Fibroblast of mammary gland (primary cell): ENCODE measurements at places on chromosomes 16 and 17.

- DNase-seq, result no peak
Observed at GRCh38 chr17:43040655-43041054, 15.6 kb downstream of the RND2 start.

- DNase-seq, result no peak
Observed at GRCh38 chr16:84042879-84043485, 387 bp upstream of the SLC38A8 start.

GRCh38 chr16:85037050-85037410, 9.4 kb downstream of the KIAA0513 start:
- DNase-seq, result peak; percentile 97

GRCh38 chr17:60305141-60305540, 86.8 kb downstream of the USP32 start:
- DNase-seq, result no peak

- no peak for DNase-seq
Observed at GRCh38 chr17:16931318-16932060, 40.4 kb downstream of the TNFRSF13B start.

- DNase-seq, result no peak
Observed at GRCh38 chr16:23114131-23114904, 34.9 kb downstream of the USP31 start.

- peak; percentile 70 for DNase-seq
Observed at GRCh38 chr16:46885960-46886763, 2.0 kb downstream of the GPT2 start.

DNA sequence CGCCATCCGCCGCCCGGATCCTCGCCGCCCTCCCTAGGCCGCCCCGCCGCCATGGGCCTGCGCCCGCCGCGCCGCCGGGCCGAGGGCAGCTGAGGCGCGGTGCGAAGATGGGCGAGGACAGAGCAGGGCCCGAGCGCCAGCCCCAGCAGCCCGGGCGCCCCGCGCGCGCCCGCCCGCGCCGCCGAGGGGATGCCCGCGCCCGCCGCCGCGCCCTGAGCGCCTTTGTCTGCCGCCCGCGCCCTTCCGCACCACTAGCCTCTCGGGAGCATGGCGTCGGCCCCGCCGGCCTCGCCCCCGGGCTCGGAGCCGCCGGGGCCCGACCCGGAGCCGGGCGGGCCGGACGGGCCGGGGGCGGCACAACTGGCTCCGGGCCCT, 278 bp downstream of the RAB11FIP3 start:
- DNase-seq, result no peak

DNA sequence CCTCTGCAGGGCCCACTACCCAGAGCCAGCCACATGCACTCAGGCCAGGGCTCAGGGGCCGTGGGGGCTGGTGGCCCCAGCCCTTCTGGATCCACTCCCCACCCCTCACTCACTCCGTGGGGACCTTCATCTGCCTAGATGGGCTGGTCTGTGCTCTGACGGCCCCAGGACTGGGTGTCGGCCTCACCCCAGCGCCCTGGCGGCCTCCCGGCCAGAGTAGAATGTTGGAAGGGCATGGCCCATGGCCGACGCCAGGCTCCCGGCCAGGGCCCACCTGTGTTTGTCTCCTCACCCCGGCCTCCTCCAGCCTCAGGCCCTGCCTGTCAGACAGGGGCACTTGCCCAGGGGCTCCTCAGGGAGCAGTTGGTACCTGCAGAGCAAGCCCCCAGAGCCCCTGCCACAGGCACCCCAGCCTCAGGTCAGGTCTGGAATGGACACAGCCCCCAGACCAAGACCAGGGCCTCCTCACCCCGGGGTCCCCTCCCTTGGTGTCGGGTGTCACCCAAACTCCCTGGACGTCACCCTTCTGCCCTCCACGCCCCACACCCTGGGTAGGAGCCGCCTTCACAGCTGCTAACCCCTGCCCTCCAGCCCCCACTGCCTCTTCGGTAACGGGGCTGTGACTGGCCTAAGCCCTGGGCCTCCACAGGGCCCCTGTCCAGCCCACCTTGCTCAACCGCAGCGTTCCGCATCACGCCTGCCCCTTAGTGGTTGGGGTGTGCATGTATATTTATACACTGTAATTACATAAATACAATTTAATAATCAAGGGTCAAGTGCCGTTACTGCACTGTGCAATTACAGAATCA, 3.0 kb upstream of the CDH15 start:
- no peak for DNase-seq

- DNase-seq, result no peak
Observed at GRCh38 chr17:28136923-28137322, 94.4 kb downstream of the NLK start.

- peak; percentile 45 for DNase-seq
Observed at GRCh38 chr17:38761612-38762011, 9.1 kb downstream of the PSMB3 start.

DNA sequence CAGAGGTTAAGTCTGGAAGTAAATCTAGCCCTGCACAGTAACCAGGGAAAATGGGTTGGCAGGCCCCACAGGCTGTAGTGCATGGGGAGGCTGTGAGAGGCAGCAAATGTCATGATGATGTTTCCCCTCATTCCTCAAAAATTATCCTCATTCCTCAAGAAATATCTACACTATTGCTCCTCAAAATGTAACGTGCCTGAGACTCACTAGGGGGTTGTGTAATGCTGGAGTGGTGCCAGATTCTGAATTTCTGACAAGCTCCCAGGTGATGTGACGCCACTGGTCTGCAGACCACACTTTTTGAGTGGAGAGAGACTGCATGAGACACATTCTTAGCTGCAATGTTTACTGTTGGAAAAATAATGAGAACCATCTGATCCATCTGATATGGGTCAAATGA, 1.2 kb upstream of the MPP3 start:
- peak; percentile 86 for DNase-seq

- no peak for DNase-seq
Observed at GRCh38 chr16:59591480-59591879, 857.4 kb upstream of the GOT2 start.

GRCh38 chr17:9935408-9935807, 30.3 kb upstream of the RCVRN start:
- DNase-seq, result peak; percentile 29
